CD4-positive, alpha-beta T cell treated with Interleukin-4 for 1 hour (primary cell): ENCODE measurements at places on chromosomes 3 and 15.

GRCh38 chr3:140467104-140467577 lies 210.7 kb upstream of the TRIM42 start:
- no peak for DNase-seq

- DNase-seq, result no peak
Measured at GRCh38 chr3:129211345-129211744, 27.6 kb upstream of the CNBP start.

GRCh38 chr3:179026636-179027035 lies 45.0 kb downstream of the ZMAT3 start:
- no peak for DNase-seq

DNA sequence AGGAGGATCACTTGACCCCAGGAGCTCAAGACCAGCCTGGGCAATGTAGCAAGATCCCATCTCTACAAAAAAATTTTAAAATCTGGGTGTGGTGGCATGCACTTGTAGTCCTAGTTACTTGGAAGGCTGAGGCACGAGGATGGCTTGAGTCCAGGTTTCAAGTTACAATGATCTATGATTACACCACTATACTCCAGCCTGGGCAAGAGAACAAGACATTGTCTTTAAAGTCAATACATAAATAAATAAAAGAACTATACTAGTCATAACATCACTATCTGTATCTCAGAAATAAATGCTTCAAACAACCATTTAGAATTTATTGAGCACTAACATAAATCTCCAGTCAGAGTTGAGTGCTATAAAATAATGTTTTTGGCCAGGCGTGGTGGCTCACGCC lies 8.5 kb upstream of the PHLDB2 start:
- no peak for DNase-seq
